ENCODE measurements at places on chromosomes 16 and 17. TPM values are rescaled to one million over a fixed set of nuclear protein-coding genes. Genes with fewer than 3 reads are reported as not detected.

The ITGAD gene
- 0.17 TPM for total RNA-seq

The SEPTIN1 gene
- 7.3 TPM for total RNA-seq

The SEZ6 gene
- 57.6 TPM for total RNA-seq

The TMC8 gene
- total RNA-seq, result 4.1 TPM

The MLKL gene
- total RNA-seq, result 7.2 TPM

The CHCT1 gene
- not detected for total RNA-seq

The MTSS2 gene
- total RNA-seq, result 242 TPM

The GPR142 gene
- total RNA-seq, result not detected

The GRIN2A gene
- 146 TPM for total RNA-seq

The KRTAP4-9 gene
- not detected for total RNA-seq

The CCL16 gene
- not detected for total RNA-seq

The TMEM235 gene
- total RNA-seq, result 20.5 TPM

The TBC1D26 gene
- 2.7 TPM for total RNA-seq

The TAT gene
- not detected for total RNA-seq

The NAE1 gene
- 74.7 TPM for total RNA-seq

The PNMT gene
- 7.1 TPM for total RNA-seq

The CACNA1H gene
- 5.8 TPM for total RNA-seq

The GPR179 gene
- 7.9 TPM for total RNA-seq

The CLEC18B gene
- total RNA-seq, result 9.5 TPM

The PRR11 gene
- 1.9 TPM for total RNA-seq

The LAT gene
- 7.8 TPM for total RNA-seq

The PRR29 gene
- total RNA-seq, result 1.6 TPM

The MFAP4 gene
- 3.0 TPM for total RNA-seq

The CCL4L2 gene
- 1.3 TPM for total RNA-seq

The SLC5A11 gene
- total RNA-seq, result 17.1 TPM

The SLC38A8 gene
- 1.1 TPM for total RNA-seq

The CACNA1G gene
- 25.6 TPM for total RNA-seq

The CNGB1 gene
- 7.2 TPM for total RNA-seq

The GNGT2 gene
- 0.92 TPM for total RNA-seq

The ITGB3 gene
- total RNA-seq, result 2.9 TPM

The SLC13A2 gene
- total RNA-seq, result not detected

The C1QTNF8 gene
- not detected for total RNA-seq

The OSGIN1 gene
- total RNA-seq, result 7.4 TPM

The CRHR1 gene
- total RNA-seq, result 26.8 TPM

The CA4 gene
- 19.9 TPM for total RNA-seq

The TAC4 gene
- total RNA-seq, result not detected

The CDH3 gene
- 6.8 TPM for total RNA-seq

The CETP gene
- total RNA-seq, result 0.30 TPM
